ENCODE measurements at places on chromosomes 3 and 15.

- no peak for DNase-seq
Measured at GRCh38 chr3:70982700-70983140, 600.8 kb downstream of the FOXP1 start.

- DNase-seq = no peak
Measured at GRCh38 chr15:25468611-25469010, 29.8 kb upstream of the UBE3A start.

DNA sequence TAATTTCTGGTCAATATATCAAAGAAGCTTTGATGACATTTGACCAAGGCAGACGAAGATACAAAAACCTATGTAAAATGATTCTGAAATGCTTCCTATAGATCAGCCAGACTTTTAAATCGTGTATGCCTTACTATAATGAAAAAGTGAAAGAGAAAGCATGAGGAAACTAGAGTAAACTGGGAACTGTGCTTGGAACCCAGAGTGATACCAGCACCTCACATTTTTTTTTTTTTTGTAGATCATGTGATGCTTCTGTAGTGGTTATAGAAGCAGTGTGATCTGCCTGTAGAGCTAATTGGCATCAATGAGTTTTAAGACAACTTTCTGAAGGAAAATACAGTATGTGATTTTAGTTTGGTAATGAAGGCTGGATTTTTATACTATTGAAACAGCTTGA is 150.7 kb downstream of the NLGN1 start:
- no peak for DNase-seq

GRCh38 chr3:62329971-62330370 is 43.4 kb downstream of the FEZF2 start:
- no peak for DNase-seq

GRCh38 chr15:32870240-32871033 is 152.6 kb downstream of the GREM1 start:
- no peak for DNase-seq

- no peak for DNase-seq
Measured at GRCh38 chr15:57411945-57412768, 35.9 kb downstream of the CGNL1 start.

DNA sequence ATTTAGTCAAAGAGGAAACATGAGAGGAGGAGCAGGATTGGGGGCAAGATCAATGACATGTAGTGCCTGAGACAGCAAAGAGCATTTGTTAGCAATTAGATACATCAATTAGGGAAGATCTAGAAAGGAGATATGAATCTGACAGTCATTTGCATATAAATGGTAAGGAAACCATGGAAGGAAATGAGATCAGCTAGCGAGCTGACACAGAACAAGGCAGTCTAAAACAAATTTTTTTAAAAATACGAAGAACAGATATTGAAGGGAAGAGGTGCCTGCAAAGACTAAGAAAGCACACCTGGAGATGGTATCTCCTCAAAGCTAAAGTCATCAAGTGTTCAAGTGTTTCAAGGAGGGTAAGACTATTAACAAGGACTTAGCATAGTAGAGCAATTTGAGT is 4.6 kb downstream of the EPM2AIP1 start:
- no peak for DNase-seq

DNA sequence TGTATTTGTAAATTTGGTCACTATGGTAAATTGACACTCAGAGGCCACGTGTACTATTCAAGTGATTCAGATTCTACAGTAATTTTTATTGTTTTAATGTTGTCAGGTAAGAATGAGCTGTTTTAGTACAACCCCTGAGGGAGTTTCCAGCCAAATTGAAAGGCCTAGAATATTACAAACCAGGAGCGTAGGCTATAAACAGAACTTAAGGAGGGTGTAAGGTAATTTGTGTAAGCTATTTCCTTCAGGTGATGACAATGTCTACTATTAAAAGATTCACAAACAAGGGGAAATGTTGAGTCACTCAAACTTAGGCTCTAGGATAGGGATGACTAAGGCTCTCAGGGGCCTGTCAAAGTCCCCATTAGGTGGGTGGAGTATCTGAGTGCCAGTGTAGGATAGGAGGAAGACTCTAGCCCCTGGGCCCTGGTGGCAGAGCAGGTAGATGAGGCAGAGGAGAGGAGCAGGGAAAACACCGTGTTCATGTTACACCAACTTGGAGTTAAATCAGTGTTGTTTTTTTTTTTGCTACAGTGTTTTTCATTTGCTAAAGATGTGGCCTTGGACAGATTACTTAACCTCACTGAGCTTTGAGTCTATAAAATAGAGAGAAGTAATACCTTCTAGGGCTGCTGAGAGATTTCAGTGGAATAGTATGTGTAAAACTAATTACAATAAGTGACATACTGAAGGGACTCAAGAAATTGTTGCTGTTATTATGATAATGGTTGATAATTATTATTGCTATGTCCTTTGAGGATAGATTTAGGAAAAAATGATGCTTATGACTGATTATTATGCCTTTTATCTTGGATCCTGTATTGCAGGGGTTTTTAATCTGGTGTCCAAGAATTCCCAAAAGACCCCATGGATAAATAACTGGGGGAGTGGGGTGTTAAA is 10.3 kb downstream of the TM4SF1 start:
- DNase-seq = no peak

- DNase-seq = no peak
Measured at GRCh38 chr3:39176025-39176714, 16.2 kb downstream of the XIRP1 start.

DNA sequence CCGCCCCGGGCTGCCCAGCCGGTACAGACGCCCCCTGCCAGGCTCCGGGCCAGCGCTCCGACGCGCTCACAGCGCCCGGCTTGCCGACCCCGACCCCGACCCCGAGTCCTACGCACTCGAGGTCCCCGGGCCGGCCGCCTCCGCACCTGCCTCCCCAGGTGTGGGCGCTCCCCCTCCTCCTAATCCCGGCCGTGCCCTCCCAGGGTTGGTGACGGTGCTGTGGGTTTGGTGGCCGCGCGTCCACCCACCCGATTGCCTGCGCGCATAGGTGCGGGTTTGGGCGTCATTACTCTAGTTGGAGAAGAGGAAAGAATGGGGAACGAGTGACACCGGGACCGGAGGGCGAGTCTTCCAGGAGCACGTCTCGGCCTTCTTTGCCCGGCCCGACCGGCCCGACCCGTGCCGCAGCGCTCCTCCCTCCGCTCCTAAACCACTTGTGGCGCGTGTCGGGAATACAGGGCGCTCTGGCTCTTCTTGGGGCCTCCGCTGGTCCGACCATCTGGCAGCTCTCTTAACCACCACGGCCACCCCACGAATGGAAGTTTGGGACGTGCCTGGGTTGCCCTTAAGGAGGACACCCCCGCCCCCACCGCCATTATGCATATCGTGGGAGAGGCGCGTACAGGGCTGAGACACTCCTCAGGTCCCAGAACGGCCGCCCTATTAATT is 810 bp upstream of the THRB start:
- no peak for DNase-seq

GRCh38 chr3:52175416-52176179 is 21.4 kb upstream of the POC1A start:
- no peak for DNase-seq

- no peak for DNase-seq
Measured at GRCh38 chr3:48399387-48400172, 27.6 kb downstream of the FBXW12 start.

DNA sequence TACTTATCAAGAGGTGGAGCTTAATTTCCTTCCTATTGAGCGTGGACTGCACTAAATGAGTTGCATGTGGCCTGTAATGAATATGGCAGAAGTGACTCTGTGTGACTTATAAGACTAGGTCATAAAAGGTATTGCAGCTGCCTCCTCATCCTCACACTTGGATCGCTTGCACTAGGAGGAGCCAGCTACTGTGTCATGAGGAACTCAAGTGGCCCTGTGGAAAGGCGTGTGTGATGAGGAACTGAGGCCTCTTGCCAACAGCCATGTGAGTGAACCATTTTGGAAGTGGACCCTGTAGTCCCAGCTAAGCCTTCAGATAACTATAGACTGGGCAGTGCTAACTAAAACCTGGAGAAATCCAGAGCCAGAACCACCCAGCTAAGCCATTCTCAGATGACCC is 7.1 kb upstream of the SLC30A4 start:
- no peak for DNase-seq

DNA sequence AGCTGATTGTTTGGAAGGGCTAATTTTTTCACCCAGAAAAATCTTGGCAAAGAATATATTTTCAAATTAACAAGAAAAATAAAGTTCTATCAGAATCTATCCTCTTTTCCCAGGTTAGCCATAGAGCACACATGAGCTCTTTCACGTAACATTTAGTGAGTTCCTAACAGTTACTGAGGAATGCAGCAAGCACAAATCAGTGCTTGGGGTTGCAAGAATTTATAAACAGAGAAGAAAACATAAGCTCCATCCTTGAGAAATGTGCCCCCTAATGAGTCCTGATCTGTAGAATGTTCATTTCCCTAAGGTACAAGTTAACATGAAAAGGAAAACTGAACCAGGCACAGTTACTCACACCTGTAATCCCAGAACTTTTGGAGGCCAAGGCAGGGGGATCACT is 13.9 kb downstream of the EOGT start:
- DNase-seq = no peak

DNA sequence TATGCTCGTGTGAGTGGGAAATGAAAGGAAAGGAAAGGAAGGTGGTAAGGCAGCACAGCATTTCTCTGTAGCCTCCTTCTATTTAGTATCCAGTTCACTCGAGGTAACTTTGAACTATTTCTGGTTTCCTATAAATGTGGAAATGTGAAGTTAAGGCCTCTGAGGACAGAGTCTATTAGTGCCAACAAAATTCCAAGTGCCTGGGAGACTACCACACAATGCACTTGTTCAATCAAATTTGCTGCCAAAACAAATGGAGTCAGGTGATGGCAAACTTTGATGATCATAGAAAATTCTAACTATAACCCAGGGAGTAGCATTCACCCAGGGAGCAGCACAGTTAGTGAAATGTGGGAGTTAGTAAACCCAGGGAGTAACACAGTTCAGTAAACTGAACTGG is 155.1 kb downstream of the ALCAM start:
- no peak for DNase-seq

DNA sequence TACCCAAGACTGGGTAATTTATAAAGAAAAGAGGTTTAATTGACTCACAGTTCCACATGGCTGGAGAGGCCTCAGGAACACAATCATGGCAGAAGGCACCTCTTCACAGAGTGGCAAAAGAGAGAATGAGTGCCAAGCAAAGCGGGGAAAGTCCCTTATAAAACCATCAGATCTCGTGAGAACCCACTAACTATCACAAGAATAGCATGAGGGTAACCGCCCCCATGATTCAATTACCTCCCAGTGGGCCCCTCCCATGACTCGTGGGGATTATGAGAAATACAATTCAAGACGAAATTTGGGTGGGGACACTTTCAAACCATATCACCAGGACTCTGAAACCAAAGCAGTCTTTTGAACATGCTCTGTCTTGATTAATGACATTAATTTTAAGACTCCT is 7.0 kb downstream of the RTP3 start:
- no peak for DNase-seq

- peak; percentile 10 for DNase-seq
Measured at GRCh38 chr3:44554626-44555592, at the start of gene ZKSCAN7. Gene ZKSCAN7 (plus strand): TSS chr3:44555193. CDS start chr3:44557048, 1,855 bp downstream.

- DNase-seq = no peak
Measured at GRCh38 chr3:10926256-10926810, 66.2 kb upstream of the SLC6A1 start.

DNA sequence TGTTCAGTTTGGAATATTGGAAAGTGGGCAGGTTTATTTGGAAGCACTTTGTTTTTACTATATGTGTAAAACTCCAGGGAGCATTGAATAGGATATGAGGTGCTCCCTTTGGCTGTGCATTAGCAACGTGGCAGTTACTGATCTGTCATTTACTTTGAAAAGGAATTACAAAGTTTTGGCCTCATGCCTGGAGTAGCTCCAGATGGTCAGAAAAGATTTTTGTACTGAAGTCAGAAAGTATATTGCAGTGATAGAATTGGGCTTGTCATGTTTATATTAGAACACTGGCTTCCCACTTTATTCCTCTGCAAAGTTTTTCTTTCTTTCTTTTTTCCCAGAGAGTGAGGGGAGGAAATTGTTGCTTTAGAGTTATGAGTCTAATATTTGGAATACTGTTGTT is 26.1 kb downstream of the FNDC3B start:
- DNase-seq = no peak

GRCh38 chr15:96410175-96411055 is 79.9 kb downstream of the NR2F2 start:
- no peak for DNase-seq

- no peak for DNase-seq
Measured at GRCh38 chr3:139332092-139332491, 11.7 kb upstream of the MRPS22 start.

DNA sequence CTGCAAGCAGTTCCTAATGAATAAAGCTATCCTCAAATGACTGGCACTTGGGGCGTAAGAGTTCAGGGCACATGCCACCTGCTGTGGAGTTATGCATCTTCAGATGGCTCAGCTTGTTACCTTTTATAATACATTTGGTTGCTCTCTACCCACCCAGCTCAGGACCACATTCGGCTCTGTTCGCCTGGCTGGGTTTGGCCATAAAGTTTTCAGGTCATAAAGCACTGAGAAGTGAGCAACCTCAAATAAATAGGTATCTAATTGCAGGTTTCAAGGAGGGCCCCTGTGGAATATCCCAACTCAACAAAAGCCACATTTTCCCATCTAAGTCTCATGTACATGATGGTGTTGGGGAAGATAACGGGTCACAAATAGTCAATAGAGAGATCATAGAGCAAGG is 727.3 kb downstream of the GRM7 start:
- no peak for DNase-seq

- DNase-seq = no peak
Measured at GRCh38 chr3:133935843-133936769, 40.4 kb upstream of the RAB6B start.

DNA sequence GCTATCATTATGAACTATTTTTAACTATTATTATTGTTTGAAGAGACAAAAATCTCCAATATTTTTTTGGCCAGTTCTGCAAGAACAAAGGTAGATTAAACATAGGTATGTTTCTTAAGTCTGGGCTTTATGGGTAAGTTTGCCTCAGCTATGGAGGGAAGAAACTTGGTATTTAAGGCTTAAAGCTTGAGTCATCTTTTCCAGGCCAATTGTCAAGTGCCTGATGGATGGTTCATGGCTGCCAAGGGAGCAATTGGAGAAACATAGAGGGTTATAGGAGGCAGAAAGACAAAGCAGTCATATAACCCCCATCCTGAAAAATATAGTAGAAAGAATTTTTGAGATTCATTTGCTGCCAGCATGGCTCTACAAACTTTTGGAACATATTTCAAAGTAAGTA is 7.2 kb upstream of the STAC start:
- no peak for DNase-seq

GRCh38 chr15:71648095-71648494 is 162.3 kb upstream of the NR2E3 start:
- DNase-seq = no peak

- DNase-seq = no peak
Measured at GRCh38 chr3:46674031-46674845, 19.2 kb downstream of the ALS2CL start.

- no peak for DNase-seq
Measured at GRCh38 chr3:48762816-48763215, 45.8 kb upstream of the IP6K2 start.

DNA sequence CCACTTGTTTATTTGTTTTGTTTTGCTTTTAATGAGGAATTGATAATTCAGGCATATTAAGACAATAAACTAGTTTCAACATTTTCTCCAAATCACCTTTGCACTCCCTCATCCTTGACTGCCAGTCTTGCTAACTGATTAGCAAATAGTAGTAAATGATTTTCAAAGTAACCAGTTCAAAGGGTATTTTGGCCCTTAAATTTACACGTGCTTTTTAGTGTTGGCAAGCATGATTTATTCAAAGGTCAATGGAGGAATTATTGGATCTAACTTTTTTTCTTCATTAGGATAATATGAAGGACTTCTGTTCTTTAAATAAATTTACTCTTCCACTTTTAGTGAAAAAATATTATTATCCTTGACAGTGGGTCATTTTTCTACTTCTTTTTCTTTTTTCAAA is 53.8 kb downstream of the BCHE start:
- DNase-seq = no peak

- no peak for DNase-seq
Measured at GRCh38 chr3:176935194-176935888, 261.9 kb downstream of the TBL1XR1 start.

All from stimulated activated CD4-positive, alpha-beta T cell treated with anti-CD3 and anti-CD28 coated beads, TNF-alpha, amount 100 ng/mL, for 48 hours (primary cell).